ENCODE measurements at places on chromosomes 3 and 15.

- no peak for DNase-seq
These were observed 103.3 kb upstream of the SLC2A2 start for GRCh38 chr3:171129827-171130226.

GRCh38 chr15:69491038-69491505, 38.5 kb downstream of the RPLP1 start:
- DNase-seq, result no peak

- no peak for DNase-seq
These were observed 7.8 kb downstream of the ADAMTS17 start for GRCh38 chr15:100334015-100334414.

- DNase-seq, result no peak
These were observed 45.1 kb downstream of the DAPK2 start for GRCh38 chr15:64001148-64001547.

- DNase-seq, result no peak
These were observed 227.6 kb downstream of the MFSD1 start for GRCh38 chr3:159029306-159030026.

GRCh38 chr15:63340878-63341277, 40.8 kb downstream of the CA12 start:
- DNase-seq, result no peak

DNA sequence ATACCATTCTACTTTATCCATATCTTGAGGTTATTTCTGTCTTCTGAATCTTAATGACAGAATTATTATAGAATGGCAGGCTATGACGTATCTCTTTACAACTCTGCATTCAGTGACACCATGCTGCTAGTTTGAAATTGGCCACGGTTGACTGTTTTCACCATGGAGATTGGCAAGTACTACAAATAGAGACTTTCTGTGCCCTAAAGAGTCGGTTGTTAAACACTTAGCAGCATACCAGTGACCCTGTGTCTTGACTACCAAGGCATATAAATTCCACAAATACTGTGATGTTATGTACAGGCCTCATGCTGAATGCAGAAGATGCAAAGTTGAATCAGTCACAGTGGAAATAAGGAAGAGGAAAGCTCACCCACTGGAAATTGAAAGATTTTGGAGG, 67.0 kb upstream of the CADPS start:
- no peak for DNase-seq

DNA sequence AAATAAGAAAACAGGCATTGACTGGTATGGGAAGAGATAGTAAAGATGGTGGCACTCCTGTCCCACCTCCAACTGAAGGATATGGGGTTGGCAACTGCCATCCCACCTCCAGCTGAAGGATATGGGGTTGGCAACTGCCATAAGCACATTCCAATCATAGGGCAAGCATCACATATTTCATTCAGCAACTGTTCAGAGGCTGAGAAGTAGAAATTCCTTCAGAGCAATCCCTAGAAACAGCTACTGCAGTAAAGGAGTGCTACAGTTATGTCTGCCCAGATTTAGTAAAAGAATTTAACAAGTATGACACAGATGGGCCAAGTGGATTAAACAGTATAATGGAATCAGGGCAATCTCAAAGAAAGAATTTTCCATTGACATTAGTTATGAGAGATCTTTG, 156.8 kb downstream of the IMPG2 start:
- no peak for DNase-seq

DNA sequence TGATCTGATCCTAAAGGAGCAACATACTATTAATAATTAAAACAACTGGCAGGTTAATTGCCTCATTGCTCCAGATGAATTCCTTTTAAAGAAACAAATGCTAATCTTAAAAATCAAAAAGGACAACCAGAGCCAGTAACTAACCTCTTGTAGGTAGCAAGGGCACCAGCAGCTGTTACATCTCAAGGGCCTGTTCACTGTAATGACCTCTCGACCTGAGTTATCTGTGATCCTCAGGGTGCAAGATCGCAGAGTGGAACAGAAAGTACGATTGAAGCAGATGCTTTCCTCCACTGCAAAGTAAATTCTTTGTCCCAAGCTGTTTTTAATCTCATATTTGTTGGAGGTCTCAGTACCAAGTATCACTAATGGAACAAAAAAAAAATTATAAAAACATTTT, 11.4 kb downstream of the PLSCR5 start:
- DNase-seq, result no peak

GRCh38 chr3:58899159-58899952, 150.5 kb downstream of the CFAP20DC start:
- peak; percentile 4 for DNase-seq

DNA sequence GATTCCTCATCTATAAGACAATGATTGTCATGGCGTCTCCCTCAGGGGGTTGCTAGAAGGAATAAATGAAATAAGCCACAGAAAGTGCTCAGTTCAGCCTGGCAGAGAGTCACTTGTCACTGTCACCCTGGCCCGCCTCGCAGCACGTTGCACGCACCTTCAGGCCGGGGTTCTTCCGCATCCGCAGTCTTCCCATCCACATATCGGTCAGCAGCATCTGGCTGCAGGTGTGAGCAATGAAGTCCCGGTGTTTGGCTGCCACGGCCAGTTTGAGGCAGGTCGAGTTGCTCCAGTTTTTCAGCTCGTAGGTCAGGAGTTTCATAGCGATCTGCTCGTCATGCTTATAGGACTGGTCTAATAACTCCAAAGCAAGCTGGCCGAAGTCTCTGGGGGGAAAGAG, 48.5 kb upstream of the MTMR10 start:
- no peak for DNase-seq

GRCh38 chr3:105938101-105938500, 69.3 kb upstream of the CBLB start:
- DNase-seq, result no peak

DNA sequence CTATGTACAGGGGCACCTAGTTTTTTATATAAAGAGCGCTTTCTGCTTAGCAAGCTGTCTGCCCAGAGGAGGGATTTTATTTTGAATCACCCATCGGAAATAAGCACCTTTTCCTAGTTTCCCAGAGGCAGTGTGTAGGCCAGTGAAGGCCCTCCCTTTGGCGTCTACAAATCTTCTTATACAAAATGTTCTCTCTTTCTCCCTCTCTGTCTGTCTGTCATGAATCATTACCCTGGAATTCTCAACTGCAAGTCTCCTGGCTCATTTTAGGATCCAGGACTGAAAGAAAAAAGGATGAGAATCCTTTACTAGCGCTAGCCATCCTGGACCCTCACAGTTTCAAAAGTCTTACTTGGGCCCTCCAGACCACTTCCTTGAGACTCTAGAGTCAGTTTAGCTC, 728.1 kb downstream of the OTOL1 start:
- no peak for DNase-seq

DNA sequence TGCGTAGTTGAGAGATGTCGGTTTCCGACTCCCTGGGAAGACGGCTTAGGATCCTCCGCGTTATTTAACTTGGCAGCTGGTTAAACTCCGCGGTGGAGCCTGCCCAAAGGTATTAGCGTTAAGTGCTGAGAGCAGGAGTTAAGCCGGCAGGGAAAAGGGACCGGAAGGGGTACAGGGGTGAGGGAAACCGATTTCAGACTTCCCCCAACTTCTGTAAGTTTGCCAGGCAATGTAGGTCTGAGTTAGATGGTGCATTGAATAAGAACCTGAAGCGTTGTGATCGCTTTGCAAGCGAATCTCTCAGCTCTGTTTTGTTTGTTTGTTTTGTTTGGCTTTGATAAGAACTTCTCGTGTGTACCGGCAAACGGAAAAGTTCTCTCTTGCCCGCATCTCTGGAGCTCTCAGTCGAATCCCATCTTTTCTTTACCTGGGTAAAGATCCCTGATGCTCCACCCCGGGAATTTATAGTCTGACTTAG, 6.0 kb upstream of the FEZF2 start:
- DNase-seq, result no peak

DNA sequence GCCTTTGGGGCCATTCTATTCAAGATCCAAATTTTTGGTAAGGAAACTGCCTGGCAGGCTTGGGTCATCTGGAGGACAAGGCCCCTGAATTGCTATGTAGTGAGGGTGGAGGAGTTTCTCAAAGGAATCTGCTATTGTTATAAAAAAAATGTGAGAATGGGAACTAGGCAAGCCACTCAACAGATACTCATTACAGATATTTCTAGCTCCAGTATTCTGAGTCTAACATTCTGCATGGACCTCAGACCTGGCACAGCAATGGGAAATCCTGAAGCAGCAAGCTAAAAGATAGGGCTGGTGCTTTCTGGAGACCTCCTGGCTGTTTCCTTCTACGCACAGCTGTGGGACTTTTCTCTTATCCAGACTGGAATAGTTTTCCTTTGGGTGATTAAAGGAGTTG, 430.7 kb upstream of the RBMS3 start:
- DNase-seq, result no peak

DNA sequence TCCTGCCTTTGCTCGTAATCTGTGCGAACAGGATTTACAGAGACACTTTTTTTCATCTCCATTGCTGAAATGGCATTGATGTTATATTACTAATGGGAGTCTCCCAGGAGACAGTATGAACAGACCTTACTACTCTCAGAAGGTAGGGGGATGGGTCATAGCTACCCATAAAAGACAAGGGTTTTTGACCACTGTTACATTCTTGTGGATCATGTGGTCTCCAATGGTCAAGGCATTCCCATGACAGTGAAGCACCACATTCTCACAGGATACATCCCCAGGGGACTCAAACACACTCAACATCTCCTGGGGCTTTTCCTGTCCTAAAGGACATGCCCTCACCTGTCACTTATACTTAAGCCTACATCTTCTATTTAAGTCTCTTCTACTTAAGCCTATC, 40.8 kb downstream of the MKRN3 start:
- DNase-seq, result no peak

DNA sequence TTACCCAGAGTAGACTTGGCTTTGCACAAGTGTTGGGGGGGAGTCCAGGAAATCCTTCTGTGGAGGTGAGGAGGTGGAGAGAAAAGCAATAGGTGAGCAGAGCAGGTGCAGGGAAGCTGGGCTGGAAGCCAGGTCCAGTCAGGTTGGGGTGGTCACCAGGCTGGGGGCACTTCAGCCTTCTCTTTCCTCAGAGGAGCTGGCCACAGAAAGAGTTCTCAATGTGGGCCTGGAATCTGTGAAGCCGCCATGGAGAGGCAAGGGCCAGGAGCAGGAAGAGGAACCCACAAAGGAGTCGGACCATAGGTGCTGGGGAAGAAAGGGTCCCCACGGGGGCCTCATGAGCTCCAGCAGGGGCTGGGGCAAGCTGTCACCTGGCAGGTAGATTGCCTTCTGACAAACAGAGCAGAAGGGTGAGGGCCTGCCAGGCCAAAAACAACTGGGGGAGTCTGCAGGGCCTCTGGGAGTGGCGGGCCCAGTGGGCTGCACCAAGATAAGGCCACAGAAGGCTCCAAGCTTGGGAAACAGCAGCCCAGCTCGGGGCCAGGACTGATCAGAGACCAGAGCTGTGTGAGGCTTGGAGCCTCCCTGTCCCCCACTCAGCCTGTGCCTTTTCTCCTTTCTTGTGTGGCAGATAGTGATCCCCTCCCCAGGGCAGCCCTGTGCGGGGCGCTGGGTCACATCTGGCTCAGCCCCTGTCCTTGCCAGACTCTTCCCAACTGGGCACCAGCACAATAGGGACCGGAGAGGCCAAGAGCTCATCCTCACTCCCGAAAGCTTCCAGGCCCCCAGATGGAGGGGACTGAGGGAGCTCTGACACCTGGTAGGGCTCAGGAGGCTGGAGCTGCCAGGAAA, 53.0 kb upstream of the FGD5 start:
- DNase-seq, result no peak

GRCh38 chr15:60745469-60746061, 266.6 kb upstream of the ICE2 start:
- DNase-seq, result no peak

GRCh38 chr3:156688632-156689452, 14.5 kb downstream of the TIPARP start:
- no peak for DNase-seq

GRCh38 chr15:98043160-98044014, 82.9 kb downstream of the ARRDC4 start:
- DNase-seq, result no peak

GRCh38 chr3:151568184-151568583, 107.3 kb upstream of the IGSF10 start:
- no peak for DNase-seq

- DNase-seq, result no peak
These were observed 3.7 kb downstream of the MRAS start for GRCh38 chr3:138351916-138352550.

DNA sequence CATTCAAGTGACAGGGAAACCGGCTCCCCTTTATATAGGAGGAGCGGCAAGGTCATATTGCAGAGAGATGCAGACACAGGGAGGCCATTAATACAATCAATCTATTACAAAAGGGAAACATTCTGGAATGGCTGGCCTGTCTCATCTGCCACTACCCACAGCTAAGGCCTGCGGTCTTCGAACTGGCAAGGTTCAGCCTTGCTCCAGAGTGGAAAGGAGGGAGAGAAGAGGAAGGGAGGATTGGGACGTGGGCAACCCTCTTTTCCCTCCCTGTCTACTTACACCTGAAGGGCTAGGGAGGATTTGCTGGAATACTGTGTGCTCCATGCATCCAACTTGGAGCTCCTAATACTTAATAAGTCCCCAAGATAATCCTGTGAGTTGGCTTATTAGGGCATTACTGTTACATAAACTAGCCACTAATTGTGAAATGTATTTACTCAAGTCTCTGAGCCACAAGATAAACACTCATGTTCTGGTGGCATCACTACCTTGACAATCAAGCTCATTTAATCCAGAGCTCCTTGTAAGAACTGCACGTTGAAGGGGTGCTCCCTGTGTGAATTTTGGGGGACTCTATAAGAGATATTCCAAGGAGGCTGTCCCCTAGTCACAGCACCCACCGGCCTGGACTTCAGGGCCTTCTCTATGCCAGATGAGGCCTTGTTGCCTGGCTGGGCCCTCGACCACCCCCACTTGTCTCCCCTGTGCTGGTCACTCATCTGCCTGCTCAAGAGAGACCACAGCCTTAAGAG, 19.7 kb upstream of the CCDC174 start:
- DNase-seq, result no peak

DNA sequence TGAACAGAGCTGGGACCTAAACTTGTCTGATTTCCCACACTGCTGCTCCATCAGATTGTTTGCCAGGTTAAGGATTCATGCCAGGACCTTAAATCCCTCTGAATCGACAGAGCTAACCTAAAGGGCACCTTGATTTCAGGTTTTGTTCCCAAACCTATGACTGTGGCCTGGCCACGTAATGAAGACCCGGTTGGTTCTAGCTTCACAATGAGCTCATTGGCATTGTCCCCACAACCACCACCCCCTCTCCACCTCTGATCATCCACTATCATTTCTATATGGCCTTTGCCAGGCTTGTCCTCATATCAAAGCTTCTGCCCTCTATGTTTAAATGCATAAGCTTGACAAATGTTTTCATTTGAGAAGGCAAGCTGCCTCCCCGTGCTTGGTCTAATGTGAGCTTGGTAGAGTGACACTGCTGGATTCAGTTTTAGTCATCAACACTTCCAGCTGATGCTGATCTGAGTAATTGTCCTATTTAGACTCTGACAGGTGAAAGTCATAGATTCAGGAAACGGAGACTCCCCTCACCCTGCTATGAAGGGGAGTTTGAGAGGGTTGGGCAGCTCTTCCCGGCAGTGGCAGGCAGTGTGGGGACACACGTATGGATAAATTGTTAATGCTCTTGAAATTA, 407.1 kb upstream of the CFAP20DC start:
- DNase-seq, result peak; percentile 36

GRCh38 chr15:74377831-74378766, 10.7 kb upstream of the CYP11A1 start:
- no peak for DNase-seq

Data from stimulated activated CD4-positive, alpha-beta T cell treated with anti-CD3 and anti-CD28 coated beads, Interleukin-15, amount 100 ng/mL, for 48 hours (primary cell).